ENCODE measurements at places on chromosomes 1 and 21. TPM values are rescaled to one million over a fixed set of nuclear protein-coding genes. Genes with fewer than 3 reads are reported as not detected.

AVPR1B gene
- total RNA-seq = not detected

NHLH1 gene
- 0.28 TPM for total RNA-seq

- H3K4me3 ChIP-seq = no peak overlapping the region
- no peaks in the 10 kb centered on the region for H3K4me1 ChIP-seq
- H3K27me3 ChIP-seq = no peaks in the 10 kb centered on the region
- H3K27ac ChIP-seq = no peak overlapping the region
Measured at GRCh38 chr21:31514598-31514997, 144.9 kb upstream of the SOD1 start.

FAM72B gene
- total RNA-seq = 0.27 TPM

CSMD2 gene
- not detected for total RNA-seq

DNA sequence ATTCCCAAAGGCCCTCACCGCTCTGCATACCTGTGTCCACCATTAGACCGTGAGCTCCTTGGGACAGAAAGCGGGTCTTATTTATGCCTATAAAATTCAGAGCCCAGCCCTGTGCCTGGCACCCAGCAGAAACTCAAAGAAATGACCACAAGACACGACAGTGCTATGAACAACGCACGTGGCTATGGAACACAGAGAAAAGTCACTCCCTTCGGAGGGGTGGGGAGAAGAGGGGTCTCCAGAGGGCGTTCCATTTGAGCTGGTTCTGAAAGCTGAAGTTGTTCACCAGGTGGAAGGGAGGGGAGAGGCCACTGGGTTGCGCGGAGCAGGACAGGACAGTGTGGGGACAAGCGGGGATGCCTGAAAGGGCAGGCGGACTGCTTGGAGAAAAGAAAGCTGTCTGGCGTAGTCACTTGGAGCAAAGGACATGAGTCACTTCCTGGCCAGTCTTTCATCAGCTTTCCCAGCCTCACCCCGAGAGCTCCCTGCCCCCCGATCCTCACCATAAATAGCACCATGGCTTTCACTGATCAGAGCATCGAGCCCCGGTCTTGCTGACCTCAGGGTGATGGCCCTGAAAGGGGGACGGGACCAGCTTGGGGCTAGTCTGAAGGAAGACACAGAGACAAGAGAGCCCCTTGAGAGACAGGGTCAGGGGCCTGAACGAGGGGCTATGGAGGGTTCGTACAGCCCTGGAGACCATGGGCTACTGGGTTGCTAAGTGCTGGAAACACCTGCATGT lies 28.5 kb downstream of the ECE1 start:
- H3K36me3 ChIP-seq = no peaks in the 10 kb centered on the region
- H3K4me1 ChIP-seq = peaks cover 38% of the 10 kb centered on the region
- no peak overlapping the region for H3K4me3 ChIP-seq
- DNase-seq = no peak

DNA sequence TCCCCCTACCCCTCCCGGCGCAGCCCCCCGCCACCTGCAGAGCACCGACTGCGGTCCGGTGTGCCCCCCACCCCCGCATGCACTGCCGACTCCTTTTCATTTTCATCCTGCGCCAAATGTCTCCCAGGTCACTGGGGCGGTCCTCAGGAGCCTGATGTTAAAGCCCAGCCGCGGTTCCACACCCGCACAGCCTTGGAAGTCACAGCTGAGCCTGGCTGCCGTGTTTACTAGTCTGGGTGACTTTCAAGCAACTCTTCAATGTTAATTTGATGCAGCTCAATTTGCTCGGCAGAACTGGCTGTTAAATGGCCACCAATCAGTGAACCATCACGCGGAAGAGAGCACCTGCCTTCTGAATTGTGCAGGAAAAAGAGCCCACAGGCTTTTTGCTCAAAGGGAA lies 27.2 kb downstream of the THAP3 start:
- H3K4me1 ChIP-seq = no peaks in the 10 kb centered on the region
- no peaks in the 10 kb centered on the region for H3K36me3 ChIP-seq
- no peak overlapping the region for H3K27ac ChIP-seq
- no peak overlapping the region for H3K4me3 ChIP-seq
- no peaks in the 10 kb centered on the region for H3K27me3 ChIP-seq
- no peak for DNase-seq

TMPRSS15 gene
- not detected for total RNA-seq

DNA sequence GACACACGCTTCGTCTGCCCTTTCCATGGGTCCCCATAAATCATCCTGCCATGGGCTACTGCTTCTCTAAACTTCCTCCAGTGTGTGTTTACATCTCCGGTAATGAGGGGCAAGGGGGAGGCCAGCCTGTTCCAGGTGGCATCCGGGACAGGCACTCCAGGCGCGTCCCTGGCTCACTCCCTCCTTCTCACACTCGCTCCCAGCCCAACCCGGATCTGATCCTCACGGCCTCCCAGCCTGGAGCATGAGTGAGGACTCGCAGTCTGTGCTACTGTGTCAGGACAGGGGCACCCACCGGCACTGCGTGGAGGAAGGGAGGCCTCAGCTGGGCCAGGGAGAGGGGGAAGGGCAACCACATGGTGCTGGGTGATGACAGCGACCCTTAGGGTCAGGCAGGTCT lies 225.4 kb downstream of the TRABD2B start:
- no peak overlapping the region for H3K4me3 ChIP-seq
- H3K27ac ChIP-seq = no peak overlapping the region
- no peaks in the 10 kb centered on the region for H3K36me3 ChIP-seq

- H3K27me3 ChIP-seq = no peaks in the 10 kb centered on the region
- H3K4me3 ChIP-seq = no peak overlapping the region
- DNase-seq = no peak
- no peak overlapping the region for H3K27ac ChIP-seq
- no peaks in the 10 kb centered on the region for H3K4me1 ChIP-seq
- H3K36me3 ChIP-seq = no peaks in the 10 kb centered on the region
Measured at GRCh38 chr1:208431721-208432120, 187.5 kb upstream of the PLXNA2 start.

SPRR1A gene
- not detected for total RNA-seq

GRCh38 chr1:116417678-116418077 lies 44.6 kb downstream of the ATP1A1 start:
- H3K27me3 ChIP-seq = no peaks in the 10 kb centered on the region
- no peaks in the 10 kb centered on the region for H3K36me3 ChIP-seq
- DNase-seq = no peak
- H3K27ac ChIP-seq = peak overlapping the region; percentile 64
- peak overlapping the region; percentile 48 for H3K4me3 ChIP-seq

GRCh38 chr21:38806153-38806941 lies 618 bp downstream of the ETS2 start:
- no peak for DNase-seq
- peak overlapping the region; percentile 86 for H3K4me3 ChIP-seq
- peaks cover 3% of the 10 kb centered on the region for H3K36me3 ChIP-seq
- H3K27ac ChIP-seq = peak overlapping the region; percentile 87

DNA sequence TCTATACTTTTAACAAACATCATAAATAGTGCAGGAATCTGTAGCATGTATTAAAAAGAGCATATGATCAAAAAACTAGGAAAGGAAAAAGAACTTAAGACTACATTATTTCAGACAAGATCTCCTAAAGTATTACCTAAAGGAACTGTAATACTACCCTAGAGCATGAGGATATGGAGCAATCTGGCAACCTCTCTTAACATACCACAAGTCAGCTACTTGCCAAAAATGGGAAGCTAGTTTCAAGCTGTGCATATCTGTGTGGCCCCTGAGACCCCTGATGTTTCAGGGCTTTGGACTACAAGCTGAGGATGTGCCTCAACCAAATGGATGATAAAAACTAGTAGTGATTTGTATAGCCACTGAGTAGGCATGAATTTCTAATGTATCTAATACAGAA lies 525.6 kb downstream of the PTBP2 start:
- no peaks in the 10 kb centered on the region for H3K27me3 ChIP-seq
- DNase-seq = no peak
- H3K4me3 ChIP-seq = no peak overlapping the region
- H3K36me3 ChIP-seq = no peaks in the 10 kb centered on the region
- no peaks in the 10 kb centered on the region for H3K4me1 ChIP-seq

PGLYRP4 gene
- total RNA-seq = not detected

- DNase-seq = no peak
- H3K36me3 ChIP-seq = no peaks in the 10 kb centered on the region
- no peak overlapping the region for H3K27ac ChIP-seq
- H3K27me3 ChIP-seq = no peaks in the 10 kb centered on the region
- H3K4me1 ChIP-seq = no peaks in the 10 kb centered on the region
Measured at GRCh38 chr1:20327467-20327866, 36.8 kb downstream of the VWA5B1 start.

DNA sequence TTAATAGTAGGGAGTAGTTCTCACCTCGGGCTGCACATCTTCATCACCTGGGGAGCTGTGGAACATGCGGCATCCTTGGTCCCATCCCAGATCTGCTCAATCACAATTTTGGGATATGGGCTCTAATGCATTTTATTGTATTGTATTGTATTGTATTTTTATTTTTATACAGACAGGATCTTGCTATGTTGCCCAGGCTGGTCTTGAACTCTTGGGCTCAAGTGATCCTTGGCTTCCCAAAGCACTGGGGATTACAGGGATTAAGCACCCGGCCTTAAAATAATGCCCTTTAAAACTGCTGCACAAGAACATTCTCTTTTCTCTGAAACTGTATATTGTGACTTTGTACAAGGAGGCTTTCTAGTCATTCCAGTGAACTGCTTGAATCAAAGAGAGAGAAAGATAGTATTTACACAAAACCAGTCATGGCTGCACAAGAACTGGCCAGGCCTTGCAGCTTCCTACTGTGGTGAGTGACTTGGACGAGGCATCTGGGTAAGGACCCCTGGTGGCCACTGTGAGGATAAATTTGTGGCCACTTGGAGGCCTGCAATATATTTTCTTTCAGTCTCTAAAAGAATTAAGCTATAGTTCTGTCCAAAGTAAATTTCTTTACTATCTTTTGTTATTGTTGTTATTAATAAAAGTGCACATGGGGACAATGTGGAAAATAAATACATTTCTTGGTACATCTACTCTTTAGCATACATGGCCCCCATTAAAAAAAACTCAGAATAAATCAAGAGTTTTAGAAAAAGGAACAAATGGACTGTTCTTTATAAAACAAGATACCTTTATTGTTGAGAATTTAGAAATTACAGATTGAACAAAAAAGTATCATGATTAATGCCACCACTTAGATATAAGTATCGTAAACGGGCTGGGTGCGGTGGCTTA lies 48.0 kb downstream of the TBCE start:
- H3K4me1 ChIP-seq = no peaks in the 10 kb centered on the region
- DNase-seq = peak; percentile 80
- no peak overlapping the region for H3K27ac ChIP-seq
- H3K36me3 ChIP-seq = no peaks in the 10 kb centered on the region
- no peak overlapping the region for H3K4me3 ChIP-seq
- H3K27me3 ChIP-seq = no peaks in the 10 kb centered on the region

PTGER3 gene
- total RNA-seq = not detected

- H3K27ac ChIP-seq = no peak overlapping the region
- H3K4me3 ChIP-seq = no peak overlapping the region
- H3K36me3 ChIP-seq = no peaks in the 10 kb centered on the region
- no peaks in the 10 kb centered on the region for H3K27me3 ChIP-seq
Measured at GRCh38 chr1:176931526-176931925, 233.0 kb downstream of the ASTN1 start.

- H3K36me3 ChIP-seq = no peaks in the 10 kb centered on the region
- no peak overlapping the region for H3K4me3 ChIP-seq
- H3K27me3 ChIP-seq = no peaks in the 10 kb centered on the region
- no peaks in the 10 kb centered on the region for H3K4me1 ChIP-seq
- DNase-seq = no peak
Measured at GRCh38 chr1:5253036-5253435, 598.6 kb downstream of the AJAP1 start.

GRCh38 chr1:53498555-53499131 lies 39.4 kb downstream of the DMRTB1 start:
- H3K27me3 ChIP-seq = no peaks in the 10 kb centered on the region
- no peak overlapping the region for H3K27ac ChIP-seq
- no peaks in the 10 kb centered on the region for H3K4me1 ChIP-seq
- H3K36me3 ChIP-seq = no peaks in the 10 kb centered on the region
- DNase-seq = no peak

GRCh38 chr1:214551436-214552173 lies at the start of gene PTPN14:
Gene PTPN14, minus strand, starts transcription at chr1:214551602. Its CDS starts 86,799 bp downstream, at chr1:214464803.
- no peaks in the 10 kb centered on the region for H3K36me3 ChIP-seq
- peak; percentile 96 for DNase-seq
- H3K4me3 ChIP-seq = peak within 1 kb of the TSS; percentile 94
- H3K27ac ChIP-seq = peak within 1 kb of the TSS; percentile 97
- peaks cover 50% of the 10 kb centered on the region for H3K4me1 ChIP-seq

S100A5 gene
- not detected for total RNA-seq

DNA sequence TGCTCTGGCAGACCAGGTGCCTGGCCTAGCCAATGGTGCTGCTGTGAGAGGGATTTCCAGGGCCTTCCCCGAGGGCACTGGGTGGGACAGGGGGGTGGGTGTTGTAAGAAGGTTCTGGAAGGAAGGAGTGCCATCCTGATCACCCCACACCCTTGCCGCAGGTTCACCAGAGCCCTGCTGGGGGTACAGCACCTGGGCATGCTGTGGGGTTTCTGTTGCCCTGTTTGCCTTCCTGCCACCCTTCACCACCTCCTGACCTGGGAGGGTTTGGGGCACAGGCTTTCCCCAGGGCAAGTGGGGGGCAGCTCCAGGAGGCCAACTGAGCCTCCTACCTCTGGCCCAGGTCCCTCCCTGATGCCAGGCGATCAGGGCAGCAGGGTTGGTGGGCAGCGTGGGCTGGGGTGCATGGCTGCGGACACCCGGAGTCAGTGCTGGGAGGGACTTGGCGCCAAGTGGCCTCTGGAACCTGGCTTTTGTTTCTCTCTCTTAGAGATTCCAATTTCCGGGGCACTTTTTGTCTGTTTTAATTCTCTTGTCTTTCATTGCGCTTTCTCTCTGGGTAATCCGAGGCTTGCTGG lies 318.8 kb downstream of the PTPRU start:
- no peaks in the 10 kb centered on the region for H3K36me3 ChIP-seq
- no peaks in the 10 kb centered on the region for H3K27me3 ChIP-seq
- no peaks in the 10 kb centered on the region for H3K4me1 ChIP-seq

TAS1R2 gene
- not detected for total RNA-seq

DNA sequence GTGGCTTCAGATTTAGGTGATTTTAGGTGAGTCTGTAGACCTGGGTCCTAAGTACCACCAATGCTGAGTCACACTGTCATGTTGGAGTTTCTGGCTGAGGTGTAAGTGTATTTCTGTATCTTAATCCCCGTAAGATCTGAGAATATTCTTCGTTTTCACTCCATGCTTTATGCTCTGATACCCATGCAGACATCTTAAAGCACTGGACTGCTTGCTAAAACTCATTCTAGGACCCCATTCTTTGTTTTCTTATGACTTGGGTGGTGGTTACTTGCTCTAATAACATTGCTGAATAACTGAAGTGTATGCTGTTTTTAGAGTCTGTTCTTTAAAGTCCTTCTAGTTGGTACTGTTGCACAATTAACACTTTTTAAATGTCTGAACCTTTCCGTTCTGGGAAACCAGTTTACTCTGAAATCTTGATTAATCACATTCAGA lies 36.6 kb downstream of the CDC42 start:
- no peaks in the 10 kb centered on the region for H3K4me1 ChIP-seq
- no peaks in the 10 kb centered on the region for H3K27me3 ChIP-seq
- H3K4me3 ChIP-seq = no peak overlapping the region
- H3K27ac ChIP-seq = peak overlapping the region; percentile 0

MIGA1 gene
- 12.0 TPM for total RNA-seq

- H3K27me3 ChIP-seq = no peaks in the 10 kb centered on the region
- H3K4me3 ChIP-seq = no peak overlapping the region
- H3K36me3 ChIP-seq = no peaks in the 10 kb centered on the region
- H3K27ac ChIP-seq = no peak overlapping the region
- no peak for DNase-seq
Measured at GRCh38 chr1:78088486-78088885, 42.7 kb downstream of the GIPC2 start.
